Left lung (tissue), 14 donors: ENCODE measurements at places on chromosomes 2 and 18.
A peak's percentile ranks its signal among the peaks of the same experiment; 100 is the strongest.

GRCh38 chr2:175887776-175888175, 114.3 kb downstream of the LNPK start:
- no peak for DNase-seq

- no peak for DNase-seq
Observed at GRCh38 chr2:74168739-74169138, 9.9 kb downstream of the MOB1A start.

GRCh38 chr2:17136877-17137276, 381.4 kb downstream of the RAD51AP2 start:
- DNase-seq = no peak

- no peak for DNase-seq
Observed at GRCh38 chr2:145777914-145778313, 1258.0 kb upstream of the ZEB2 start.

DNA sequence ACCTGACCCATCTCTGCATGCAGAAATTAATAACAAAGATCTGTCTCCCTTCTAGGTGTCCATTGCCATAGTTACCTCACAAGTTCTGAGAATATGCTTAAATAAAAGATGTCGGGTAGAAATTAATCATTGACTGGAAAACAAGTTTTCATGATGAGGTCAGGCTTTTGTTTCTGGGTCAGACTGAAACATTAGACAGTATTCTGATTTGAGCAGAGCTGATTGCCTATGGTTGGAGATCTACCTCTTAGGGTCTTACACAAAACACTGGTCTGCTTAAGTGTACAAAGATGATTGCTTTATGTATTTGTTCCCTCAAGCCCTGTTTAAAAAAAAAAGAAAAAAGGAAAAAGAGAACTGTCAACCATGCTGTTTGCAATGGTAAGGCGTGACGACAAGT, 956.4 kb downstream of the CPS1 start:
- no peak for DNase-seq

DNA sequence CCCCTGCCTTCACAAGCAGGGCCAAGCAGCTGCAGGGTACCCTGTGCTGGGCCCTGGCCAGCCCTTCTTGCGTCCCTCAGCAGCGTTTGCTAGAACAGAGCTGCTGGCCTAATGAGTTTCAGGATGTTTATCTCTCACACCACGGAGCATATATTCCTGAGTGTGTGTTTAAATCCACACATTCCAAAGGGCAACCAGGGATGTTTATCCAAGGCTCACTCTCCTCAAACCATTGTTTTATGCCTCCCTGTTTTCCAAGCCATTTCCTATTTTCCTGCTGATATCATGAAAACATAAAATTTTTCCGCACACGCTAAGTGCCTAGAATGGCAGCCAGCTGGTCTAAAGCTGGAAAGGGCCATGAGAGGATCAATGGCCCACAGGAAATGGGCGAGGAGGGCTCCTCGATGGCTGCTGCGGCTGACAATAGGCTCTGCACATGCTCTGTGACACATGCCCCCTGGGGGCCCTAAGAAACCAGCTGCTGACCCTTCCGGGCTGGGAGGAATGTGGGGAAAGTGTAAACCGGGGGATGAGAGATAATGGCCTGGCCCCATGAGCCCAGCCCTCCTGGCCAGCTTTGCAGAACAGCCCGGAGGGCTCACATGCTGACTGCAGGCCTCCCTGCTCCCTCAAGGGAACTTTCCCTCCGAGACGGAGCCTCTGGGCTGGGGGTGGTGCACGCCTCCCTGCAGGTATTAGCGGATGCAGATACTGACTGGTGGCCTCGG, 194.0 kb downstream of the NDUFA10 start:
- DNase-seq = peak; percentile 58

- no peak for DNase-seq
Observed at GRCh38 chr2:32940316-32940997, 6.3 kb upstream of the LTBP1 start.

- DNase-seq = no peak
Observed at GRCh38 chr2:180015951-180016709, 9.0 kb upstream of the CWC22 start.

- no peak for DNase-seq
Observed at GRCh38 chr2:70807102-70807827, 13.1 kb downstream of the CLEC4F start.

DNA sequence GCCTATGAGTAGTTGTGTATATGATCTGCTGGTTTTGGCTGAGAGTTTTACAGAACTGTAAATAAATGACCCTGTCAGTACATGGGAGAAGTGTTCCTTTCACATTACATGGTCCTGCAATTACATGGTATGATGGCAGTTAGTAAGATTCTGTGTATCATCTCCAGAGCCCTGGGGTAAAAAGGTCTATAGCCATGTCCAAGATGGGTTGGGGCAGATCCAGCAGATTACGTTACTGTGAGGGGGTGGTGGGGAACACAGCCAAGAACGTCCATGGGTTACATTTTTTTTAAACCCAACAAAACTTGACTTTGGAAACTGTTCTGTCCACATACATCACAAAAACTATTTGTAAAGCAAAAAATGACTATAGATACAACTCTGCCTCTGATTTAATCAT, 64.2 kb upstream of the LMAN1 start:
- DNase-seq = no peak

DNA sequence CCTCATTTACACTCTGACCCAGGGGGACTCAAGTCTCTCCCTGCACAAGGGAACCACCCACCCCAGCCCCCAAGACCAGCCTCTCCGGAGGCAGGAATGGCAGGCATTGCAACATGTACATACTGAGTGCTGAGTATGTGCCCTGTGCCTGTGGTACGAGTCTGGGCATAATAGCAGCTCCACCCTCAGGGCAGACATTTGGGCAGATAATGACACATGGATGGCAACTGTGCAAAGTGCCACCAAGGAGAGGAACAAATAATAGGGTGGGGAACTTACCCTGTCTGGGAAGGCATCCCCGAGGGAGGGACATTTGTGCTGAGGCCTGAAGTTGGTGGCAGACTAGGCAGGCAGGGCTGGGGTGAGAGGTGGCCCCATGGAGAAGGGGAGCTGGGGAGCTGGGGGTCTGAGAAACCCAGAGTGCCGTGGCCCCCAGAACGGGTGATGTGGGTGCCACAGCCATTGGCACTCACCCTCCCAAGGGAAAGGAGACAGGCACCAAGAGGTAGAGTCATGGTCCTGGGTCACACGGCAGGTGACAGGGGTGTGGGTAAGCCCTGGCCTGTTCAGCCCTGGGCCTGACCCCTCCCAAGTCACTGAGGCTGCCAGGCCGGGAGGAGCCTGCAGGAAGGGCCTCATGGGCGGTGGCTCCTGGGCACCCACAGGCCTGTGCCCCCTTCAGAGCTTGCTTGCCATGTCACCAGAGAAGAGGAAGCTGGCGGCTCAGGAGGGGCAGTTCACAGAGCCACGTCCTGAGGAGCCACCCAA, 15.7 kb upstream of the GPR17 start:
- DNase-seq = no peak

GRCh38 chr2:198287706-198288105, 483.3 kb downstream of the PLCL1 start:
- no peak for DNase-seq

- DNase-seq = no peak
Observed at GRCh38 chr18:8602040-8602439, 7.2 kb upstream of the RAB12 start.

DNA sequence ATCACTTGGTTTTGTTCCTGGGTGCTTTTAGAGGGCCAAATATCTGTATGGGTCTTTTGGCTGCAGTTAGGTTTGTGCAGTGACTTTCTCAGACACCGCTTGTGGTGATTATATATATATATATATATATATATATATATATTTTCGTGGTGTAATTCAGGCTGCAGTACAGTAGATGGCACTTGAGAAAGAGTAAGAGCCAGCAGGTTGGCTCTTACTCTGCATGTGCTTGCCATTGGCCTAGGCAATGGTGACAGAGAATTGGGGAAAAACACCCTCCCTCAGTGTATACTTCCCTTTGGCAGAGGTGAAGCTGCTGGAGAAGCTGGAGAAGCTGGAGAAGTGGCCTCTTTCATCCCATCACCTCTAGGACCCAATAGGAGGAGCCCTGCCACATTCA, 22.2 kb upstream of the MYL1 start:
- DNase-seq = no peak

- DNase-seq = no peak
Observed at GRCh38 chr2:96668771-96669170, 26.2 kb downstream of the FER1L5 start.

- DNase-seq = no peak
Observed at GRCh38 chr18:51150113-51150700, 47.3 kb downstream of the MEX3C start.

DNA sequence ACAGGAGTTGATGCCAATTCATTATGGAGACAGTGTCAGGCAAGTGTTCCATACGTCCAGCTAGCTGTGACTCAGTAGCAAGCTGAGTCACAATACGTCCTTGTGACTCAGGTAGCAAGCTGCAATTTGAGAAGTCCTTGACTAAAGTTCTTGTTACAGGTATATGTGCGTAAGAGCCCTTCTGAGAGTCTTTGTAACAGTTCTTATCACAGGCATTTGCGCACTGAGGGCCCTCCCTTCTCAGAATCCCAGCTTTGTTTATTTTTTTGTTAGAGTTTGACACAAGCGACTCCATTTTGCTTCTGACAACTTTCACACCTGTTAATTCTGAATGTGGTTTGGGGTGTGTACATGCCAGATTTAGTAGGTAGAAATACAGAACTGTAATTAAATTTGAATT, 20.1 kb upstream of the ACMSD start:
- DNase-seq = peak; percentile 35

DNA sequence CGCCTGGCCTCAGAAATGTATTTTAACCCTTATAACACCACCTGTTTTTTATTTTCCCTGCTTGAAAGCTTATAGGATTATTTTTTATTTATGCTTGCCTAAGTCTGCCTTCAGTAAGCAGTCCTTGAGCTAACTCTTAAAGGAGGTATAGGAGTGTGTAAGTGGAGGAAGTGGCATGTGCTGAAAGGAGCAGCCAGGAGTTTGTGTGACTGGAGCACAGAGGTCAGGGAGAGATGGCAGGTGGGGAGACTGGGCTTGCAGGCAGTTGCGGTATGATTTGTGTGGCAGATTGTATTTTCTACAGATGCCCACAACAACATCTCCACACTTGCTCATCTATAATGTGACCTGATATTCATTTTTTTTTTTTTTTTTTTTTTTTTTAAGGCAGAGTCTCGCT, 27.2 kb upstream of the PAIP2B start:
- DNase-seq = no peak

- no peak for DNase-seq
Observed at GRCh38 chr2:134144081-134144596, 109.7 kb upstream of the MGAT5 start.

GRCh38 chr2:173153301-173153885, 77.7 kb downstream of the MAP3K20 start:
- no peak for DNase-seq

- no peak for DNase-seq
Observed at GRCh38 chr18:61535401-61535800, 202.2 kb downstream of the CDH20 start.

DNA sequence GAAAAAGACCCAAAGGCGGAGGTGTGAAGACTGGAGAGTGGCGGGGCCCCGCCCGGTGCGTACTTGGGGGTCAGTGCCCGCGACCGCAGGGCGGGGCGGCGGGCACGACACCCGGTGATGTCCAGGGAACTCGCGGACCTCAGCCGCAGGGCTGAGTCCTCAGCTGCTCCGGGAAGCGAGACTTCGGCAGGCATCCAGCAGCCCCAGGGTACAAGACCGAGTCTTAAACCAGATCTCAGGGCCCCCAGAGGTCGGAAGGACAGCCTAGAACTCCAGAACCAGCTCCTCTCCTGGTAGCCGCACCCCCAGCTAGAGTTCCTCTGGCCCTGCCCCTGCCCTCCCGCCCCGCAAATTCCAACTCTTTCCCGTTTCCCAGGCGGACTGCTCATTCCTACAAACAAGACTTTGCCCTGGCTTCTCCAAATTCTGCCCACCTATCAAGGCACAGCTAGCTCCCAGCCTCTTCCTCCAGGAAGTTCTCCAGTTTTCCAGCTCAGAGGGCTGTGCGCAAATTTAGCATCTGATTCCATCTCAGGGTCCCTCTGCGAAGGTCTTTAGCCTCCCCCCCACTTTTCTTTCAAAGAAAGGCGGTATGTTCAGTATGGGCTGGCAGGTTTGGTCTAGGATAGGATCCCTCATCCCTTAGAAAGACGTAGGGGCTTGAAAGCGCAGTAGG, 26.0 kb upstream of the NOTO start:
- DNase-seq = peak; percentile 36

- no peak for DNase-seq
Observed at GRCh38 chr2:223019987-223020717, 31.8 kb upstream of the KCNE4 start.

DNA sequence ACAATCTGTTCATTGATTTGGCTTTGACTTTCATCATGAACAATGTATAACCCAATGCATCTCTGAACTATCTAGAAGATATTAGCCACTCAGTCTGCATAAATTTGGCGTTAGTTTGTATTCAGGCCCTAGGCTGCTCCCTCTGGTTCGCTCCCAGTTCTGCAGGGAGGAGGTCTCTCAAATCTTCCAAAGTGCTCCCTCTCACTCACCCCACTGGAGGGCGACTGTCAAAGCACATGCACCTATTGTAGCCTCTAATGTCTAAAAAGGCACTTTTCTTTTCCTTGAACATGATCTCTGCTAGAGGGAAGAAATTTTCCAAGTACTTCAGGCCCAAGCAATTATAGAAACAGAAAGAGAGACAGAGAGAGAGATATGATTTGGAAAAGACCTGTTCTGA, 291.5 kb downstream of the TDRD15 start:
- no peak for DNase-seq

- no peak for DNase-seq
Observed at GRCh38 chr2:68391099-68391498, 26.0 kb downstream of the PLEK start.

- DNase-seq = no peak
Observed at GRCh38 chr2:192390401-192390800, 195.7 kb upstream of the TMEFF2 start.

- DNase-seq = no peak
Observed at GRCh38 chr2:187003611-187004010, 154.6 kb upstream of the ZSWIM2 start.

- no peak for DNase-seq
Observed at GRCh38 chr2:30282081-30282480, 50.7 kb downstream of the LBH start.

DNA sequence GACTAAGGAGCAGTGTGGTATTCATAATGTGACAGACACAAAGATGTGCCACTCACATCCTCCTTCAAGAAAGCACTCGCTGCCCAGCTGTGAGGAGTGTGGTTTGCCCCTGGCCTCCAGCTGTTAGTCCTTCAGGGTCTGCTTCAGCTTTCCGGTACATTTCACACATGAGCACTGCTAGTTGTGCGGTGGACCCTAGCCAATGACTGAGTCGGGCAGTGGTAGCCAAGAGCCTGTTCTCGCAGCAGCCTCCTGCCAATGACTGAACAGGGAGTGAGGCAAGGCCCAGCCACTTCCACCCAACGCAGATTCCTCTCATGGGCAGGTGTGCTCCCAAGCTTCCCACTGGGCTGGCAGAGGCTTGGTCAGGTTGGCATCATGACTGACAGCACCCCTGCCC, 254.3 kb downstream of the RBM43 start:
- peak; percentile 37 for DNase-seq

- DNase-seq = no peak
Observed at GRCh38 chr2:240810621-240811020, 9.4 kb downstream of the KIF1A start.

GRCh38 chr2:113111823-113112287, 15.5 kb upstream of the IL1RN start:
- no peak for DNase-seq
